ENCODE measurements at places on chromosomes 3 and 15. TPM values are rescaled to one million over a fixed set of nuclear protein-coding genes. Genes with fewer than 3 reads are reported as not detected.

Gene TRAT1
- total RNA-seq, result 1.1 TPM

Gene EIF5A2
- 4.1 TPM for total RNA-seq

Gene POLQ
- total RNA-seq, result 0.55 TPM

Gene PLA2G4D
- total RNA-seq, result not detected

- DNase-seq, result no peak
Measured at GRCh38 chr15:36622197-36622795, 42.9 kb downstream of the CDIN1 start.

- no peak for DNase-seq
Measured at GRCh38 chr3:182242489-182242942, 530.8 kb downstream of the SOX2 start.

GRCh38 chr15:38144921-38145320 lies 107.7 kb upstream of the SPRED1 start:
- no peak for DNase-seq

Measured in upper lobe of right lung (tissue), 1 donor.